ENCODE measurements at places on chromosomes 7 and 10.

DNA sequence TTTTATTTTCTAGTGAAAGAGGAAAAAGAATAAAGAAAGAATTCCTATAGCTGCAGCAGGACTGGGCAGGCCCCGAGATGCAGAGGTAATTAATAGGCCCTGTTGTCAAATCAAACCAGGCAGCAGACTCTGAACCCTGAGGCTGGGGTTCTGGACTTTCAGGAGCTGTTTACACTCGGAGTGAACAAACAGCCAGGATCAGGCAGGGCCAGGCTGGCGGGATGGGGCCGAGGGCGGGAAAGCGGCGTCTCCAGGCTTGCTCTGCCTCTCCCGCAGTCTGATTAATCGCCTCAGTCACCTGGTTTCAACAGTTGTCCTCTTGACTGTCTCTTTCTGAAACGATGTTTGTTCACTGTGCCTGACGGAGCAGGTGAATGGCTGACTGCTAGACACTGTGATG, 675.4 kb upstream of the FOXK1 start:
- no peak for DNase-seq

DNA sequence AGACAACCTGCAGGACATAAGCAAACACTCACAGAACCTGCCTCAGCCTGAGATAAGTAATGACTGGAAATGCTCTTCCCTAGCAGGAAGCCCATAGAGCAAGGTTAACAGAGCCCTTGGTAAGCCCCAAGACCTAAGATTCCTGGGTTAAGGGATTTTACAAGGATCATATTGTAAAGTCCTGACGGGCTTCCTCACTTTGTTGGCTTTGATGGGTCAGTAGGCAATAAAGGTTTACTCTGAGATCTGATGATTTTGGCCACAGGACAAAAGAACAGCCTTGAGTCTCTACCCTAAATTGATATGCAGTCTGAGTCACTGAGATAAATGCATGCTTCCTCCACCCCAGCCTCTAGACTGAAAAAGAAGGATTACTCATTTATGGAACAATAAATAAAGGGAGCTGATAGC, 270.8 kb downstream of the HTR7 start:
- DNase-seq, result peak; percentile 18

- DNase-seq, result no peak
Measured at GRCh38 chr10:48759113-48759901, 74.6 kb downstream of the WDFY4 start.

DNA sequence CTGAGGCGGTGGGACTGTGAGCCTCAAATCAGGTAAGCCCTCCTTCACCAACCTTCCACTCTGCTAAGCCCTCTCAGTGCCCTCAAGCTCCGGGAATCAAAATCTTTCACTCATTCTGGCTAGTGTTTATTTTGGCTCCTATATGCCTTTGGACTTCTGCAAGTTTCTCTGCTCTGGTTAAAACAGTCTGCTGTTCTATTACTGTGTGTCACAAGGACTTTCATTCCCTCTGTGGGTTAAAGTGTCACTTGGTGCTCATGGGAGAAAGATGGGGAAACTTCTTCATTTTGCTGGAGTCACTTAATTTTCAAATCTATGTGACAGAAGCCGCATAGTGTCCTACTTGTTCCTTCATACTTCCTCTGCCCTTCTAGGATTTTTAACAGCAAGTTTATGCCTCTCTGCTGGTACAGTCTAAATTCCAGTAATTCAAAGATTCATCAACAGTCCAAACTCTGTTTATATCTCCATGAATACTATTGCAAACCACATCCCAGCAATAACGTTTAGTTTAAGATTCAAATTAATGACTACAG, 61.3 kb downstream of the CD36 start:
- no peak for DNase-seq

- DNase-seq, result peak; percentile 69
Measured at GRCh38 chr10:4813023-4813422, 13.0 kb upstream of the AKR1E2 start.

DNA sequence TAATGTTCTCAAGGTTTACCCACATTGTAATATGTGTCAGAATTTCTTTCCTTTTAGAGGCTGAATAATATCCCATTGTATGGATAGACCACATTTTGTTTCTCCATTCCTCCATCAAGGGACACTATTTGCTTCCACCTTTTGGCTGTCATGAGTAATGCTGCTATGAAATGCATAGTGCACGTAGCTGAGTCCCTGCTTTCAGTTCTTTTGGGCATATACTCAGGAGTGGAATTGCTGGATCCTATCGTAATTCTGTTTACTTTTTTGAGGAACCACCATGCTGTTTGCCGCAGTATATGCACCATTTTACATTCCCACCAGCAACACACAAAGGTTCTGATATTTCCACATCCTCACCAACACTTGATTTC, 60.0 kb downstream of the PRF1 start:
- DNase-seq, result no peak

GRCh38 chr10:25687521-25687920, 246.5 kb upstream of the MYO3A start:
- DNase-seq, result no peak

- DNase-seq, result no peak
Measured at GRCh38 chr10:123462756-123463155, 203.4 kb upstream of the GPR26 start.

- no peak for DNase-seq
Measured at GRCh38 chr7:86708031-86708680, 64.4 kb downstream of the GRM3 start.

GRCh38 chr10:129004398-129004797, 462.6 kb upstream of the MGMT start:
- DNase-seq, result no peak

DNA sequence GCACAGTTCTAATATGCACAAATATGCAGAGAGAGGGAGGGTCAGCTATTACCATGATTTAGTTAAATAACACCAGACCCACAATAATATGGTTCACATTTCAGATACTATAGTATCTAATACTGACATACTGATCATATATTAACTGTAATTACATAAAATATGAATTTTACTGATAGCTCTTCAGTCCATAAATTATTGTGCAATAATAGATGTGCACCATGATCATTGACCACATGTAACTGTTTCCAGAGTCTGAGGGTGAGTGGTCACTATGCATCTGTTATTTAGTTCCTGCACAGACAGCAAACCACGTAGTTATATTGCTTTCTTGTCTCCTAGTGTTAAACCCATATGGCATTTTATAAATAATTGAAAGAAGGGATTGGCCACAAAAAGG, 29.3 kb downstream of the PPP1R17 start:
- DNase-seq, result no peak

DNA sequence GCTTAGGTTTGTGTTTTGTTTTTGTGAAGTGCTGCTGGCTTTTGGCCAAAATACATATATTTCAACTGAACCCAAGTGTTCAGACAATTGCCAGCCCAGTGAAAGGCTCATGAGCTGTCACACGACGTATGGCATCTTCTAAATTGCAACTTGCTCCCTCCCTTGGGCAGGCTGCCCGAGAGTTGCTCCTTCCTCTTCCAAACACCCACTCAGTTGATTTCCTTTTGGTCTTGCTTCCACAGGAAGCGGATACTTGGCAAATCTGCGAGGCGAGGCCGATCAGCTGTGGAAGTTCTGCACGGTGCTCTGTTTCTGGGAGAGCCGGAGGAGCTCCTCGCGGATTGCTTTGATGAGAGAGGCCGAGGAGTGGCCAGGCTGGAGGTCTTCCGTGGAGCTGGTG, 39.6 kb upstream of the ATP6V0A4 start:
- no peak for DNase-seq

- DNase-seq, result peak; percentile 38
Measured at GRCh38 chr7:137952426-137952805, 49.5 kb downstream of the CREB3L2 start.

DNA sequence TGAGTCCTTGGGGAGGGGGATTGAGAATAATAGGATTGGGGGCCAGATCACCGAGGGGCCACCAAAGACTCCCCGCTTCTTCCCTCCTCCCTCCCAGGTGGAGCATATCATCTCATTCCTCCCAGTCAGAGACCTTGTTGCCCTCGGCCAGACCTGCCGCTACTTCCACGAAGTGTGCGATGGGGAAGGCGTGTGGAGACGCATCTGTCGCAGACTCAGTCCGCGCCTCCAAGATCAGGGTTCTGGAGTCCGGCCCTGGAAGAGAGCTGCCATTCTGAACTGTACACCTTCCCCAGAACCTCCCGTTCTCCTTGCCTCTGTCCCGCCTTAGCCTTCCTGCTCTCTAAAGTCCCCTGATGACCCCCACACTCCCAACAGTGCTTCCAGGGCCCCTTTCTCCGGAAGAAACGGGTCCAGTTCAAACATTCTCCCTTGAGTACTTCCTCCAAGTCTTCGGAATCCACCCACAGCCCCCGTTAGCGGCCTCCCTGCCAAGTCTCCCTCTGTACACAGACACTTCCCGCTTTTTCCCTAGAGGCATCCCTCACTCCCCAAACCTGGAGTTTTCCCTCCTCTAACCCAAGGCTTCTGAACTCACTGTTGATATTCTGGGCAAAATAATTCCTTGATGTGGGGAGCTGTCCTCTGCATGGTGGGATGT, 4.1 kb downstream of the FBXO24 start:
- DNase-seq, result no peak

GRCh38 chr10:98611436-98611835, 164.7 kb upstream of the HPS1 start:
- peak; percentile 2 for DNase-seq

DNA sequence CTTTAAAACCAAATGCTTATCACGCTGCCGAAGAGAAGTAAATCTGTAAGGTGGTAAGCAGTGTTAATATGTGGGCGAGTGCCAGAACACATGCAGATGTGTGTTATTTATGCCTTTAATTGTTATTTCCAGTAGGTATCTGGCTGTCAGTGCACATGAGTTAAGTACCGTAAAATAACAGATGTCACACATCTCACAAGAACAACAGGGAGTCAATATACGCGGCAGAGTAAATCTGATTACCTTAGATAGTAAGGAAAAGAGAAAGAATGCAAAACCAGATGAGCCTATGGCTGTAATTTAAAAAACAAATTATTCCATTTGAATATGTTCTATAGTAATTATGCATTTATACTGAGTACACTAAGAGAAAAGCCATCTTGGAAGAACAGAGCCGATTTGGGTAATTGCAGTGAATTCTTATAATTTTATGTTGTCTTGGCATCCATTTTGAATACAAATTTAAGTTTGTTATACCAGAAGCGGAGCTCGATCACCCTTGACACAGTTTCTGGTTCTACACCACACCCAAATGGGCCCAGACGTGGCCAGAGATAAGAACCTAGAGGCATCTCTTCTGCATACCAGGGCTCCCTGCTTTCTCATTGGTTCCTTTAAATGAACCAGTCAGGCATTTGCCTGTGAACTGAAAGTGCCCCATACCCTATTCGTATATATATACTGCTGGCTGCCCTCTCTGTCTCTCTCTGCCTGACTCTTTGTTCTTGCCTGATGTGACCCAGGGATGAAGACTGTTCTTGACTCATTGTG, 34.8 kb downstream of the DNAJB9 start:
- DNase-seq, result no peak

DNA sequence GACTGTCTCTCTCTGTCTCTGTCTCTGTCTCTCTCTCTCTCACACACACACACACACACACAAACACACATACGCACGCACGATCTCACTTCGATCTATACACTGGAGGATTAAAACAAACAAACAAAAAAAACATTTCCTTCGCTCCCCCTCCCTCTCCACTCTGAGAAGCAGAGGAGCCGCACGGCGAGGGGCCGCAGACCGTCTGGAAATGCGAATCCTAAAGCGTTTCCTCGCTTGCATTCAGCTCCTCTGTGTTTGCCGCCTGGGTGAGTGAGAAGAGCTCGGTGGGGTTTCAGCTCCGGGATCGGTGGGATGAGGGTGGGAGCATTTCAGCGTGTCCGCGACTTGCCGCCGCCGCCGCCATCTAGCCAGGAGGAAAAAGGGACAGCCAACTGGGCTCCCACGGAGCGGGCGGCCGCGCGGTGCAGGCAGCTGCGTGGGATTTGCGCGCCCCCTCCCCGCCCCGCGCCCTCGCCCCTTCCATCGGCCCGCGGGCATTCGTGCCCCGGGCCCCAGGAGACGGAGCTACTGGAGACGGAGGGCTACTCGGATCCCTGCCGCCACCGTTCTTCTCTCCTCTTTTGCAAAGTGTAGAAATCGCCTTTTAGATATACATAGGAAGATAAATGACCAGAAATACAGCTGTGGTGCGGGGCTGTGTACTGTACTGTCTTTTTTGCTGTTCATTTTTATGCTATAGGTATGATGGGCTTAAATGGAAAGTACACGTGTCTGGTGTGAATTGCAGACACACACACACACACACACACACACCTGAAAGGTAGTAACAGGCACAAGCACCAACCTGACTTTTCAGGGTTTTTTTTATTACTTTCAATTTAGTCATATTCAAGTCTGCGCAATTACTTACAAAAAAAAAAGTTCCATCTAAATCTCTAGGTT, 581 bp downstream of the PTPRZ1 start:
- peak; percentile 16 for DNase-seq

GRCh38 chr7:93337052-93337451, 104.9 kb downstream of the VPS50 start:
- no peak for DNase-seq

DNA sequence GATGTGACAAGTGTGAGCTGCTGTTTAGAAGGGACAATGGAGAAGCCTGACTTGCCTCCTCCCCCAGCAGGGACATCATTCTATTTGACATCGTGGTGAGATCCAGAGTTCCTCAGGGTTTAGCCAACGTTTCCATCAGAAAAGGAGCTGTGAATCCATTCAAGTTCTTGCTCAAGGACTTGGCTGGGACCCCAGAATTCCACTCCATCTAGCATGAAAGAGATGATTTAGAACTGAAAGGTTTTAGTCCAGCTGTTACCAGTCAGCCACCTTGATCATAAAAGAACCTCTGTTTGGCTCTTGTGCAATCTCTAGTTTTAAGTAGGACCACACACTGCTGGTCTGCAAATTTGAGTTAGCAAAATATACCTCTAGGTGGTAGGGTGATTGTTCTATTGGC, 337.6 kb downstream of the FRMD4A start:
- no peak for DNase-seq

DNA sequence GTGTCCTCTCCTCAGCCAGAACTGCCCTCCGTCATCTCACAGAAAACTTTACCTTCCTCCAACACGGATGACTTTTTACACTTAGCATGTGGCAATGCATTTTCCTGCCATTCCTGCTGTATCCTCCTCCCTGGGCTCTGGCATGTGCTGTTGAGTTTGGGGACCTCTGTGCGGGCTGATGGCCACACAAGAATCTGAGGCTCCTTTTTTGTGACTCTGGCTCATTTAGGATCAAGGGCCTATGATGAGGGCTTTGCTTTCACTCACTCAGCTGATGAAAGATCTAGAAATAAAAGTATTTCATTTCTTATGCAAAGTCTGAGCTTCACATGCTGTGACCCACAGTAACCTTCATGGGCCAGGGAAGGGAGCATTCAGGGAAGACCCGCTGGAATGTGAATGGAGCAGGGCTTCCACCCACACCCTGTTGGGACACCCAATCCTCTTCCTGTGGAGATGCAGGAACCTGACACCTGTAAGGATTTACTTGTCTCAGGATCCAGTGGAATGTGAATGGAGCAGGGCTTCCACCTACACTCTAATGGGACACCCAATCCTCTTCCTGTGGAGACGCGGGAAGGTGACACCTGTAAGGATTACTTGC, 500.3 kb upstream of the MKI67 start:
- DNase-seq, result no peak

DNA sequence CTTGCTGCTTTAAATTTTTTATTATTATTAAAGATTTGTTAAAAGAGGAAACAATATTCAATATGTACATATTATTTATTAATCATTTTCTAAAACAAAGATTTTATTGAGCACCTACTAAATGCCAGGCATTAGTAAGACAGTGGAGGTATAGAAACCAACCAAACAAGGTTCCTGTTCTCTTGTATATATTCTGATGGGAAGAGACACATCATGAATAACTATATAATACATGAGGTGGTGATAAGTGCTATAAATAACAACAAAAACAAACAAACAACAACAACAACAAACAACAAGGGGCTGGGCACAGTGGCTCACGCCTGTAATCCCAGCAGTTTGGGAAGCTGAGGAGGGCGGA, 630 bp upstream of the LIPA start:
- no peak for DNase-seq
